ENCODE measurements at places on chromosomes 3 and 15.

DNA sequence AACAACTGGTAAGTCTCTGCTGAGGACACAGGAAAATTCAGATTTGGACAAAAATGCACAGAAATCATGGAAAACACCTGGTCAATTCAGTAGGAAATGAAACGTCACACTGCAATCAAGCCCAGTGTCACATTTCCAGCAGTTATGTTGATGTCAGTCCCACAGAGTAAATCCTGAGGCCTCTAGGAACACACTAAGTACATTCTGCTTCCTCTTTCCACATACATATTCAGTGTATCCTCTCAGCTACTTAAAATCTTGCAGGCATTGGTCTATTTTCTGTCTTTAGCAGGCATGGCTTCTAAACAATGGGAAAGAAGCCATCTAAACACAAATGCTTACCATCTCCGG lies 207.8 kb downstream of the PLCL2 start:
- DNase-seq: no peak

GRCh38 chr3:149382101-149382467 lies 4.6 kb upstream of the TM4SF1 start:
- no peak for DNase-seq

GRCh38 chr3:27360113-27361078 lies 8.8 kb downstream of the NEK10 start:
- DNase-seq: no peak

DNA sequence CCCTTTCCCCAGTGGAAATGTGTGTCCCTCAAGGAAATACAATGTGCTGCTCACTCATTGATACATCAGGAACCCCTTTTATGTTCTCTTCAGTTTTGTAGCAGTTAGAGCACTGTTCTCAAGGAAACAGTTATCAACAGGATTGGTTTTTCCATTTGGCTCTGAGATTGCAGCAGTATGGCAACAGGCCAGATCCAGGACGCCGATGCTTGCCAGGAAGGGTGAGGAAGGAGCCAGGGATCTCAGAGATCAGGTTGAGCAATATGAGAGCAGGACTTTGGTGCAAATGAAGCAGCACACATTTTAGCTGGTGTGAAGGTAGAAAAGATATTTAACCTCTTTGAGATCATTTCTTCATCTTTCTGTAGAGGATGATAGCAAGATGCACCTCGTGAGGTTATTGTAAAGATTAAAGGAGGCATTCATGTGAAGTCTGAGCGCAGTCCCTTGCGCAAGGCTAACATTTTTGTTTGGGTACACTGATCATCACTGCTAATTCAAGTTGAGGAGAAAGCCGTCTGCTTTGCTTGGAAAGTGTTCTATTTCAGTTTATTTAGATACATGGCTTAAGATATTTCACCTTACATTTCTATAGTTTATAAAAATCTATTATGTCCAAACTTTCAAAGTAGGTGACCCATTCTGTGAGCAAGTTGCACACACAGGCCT lies 68.5 kb downstream of the KCNH8 start:
- DNase-seq: no peak

DNA sequence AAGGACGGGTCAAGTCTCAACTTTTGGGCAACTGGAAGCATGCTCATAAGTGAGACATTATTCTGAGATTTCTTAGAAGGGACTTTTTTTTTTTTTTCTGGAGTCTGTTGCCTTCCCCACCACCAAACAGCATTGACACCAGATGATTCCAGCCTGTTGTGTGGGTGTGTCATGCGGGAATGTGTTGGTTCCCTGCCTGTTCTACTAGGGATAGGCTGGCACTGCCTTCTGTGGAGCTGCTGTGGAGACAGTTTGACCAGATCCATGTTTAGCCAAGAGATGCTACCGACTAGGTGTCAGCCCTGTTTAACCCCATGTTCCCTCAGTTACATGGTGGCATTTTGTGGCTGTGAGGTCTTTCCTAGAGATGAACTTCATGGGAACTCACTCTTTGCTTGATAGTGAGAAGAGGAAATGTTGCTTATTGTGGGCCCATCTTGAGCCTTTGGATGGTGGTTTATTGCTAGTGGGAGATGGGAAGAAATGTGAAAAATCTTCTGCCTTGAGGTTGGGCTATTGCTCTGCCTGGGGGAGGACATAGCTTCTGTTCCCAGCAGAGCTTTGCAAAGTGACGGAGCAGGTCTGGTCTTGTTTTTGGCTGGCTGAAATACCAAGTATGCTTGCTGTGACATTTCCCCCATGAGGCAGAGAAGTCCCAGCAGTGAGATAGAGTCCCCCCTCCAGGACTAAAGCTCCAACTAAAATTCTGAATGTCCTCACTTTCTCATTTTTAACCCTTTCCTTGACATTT lies 31.3 kb downstream of the TRAK1 start:
- DNase-seq: no peak

- DNase-seq: no peak
Measured at GRCh38 chr3:24415824-24416223, 78.8 kb downstream of the THRB start.

- DNase-seq: no peak
Measured at GRCh38 chr15:30877070-30877469, 26.6 kb upstream of the FAN1 start.

DNA sequence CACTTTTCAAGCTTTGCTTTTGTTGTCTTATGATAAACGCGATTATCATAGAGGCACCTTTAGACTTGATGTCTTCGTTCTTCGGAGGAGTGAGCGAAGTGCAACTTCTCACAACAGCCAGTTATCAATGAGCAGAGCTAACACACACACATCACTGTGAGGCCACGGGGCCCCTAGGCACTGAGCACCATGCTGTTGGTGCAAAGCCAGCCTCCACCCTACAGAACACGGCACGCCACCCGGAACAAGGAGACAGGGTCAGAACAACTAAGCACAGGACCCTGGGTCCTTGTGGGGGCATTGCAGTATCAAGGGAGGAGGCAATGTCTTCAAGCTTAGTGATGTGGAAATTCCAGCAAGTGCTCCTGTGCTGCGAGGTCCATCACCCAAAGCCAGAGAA lies 244.5 kb downstream of the OCA2 start:
- DNase-seq: no peak

DNA sequence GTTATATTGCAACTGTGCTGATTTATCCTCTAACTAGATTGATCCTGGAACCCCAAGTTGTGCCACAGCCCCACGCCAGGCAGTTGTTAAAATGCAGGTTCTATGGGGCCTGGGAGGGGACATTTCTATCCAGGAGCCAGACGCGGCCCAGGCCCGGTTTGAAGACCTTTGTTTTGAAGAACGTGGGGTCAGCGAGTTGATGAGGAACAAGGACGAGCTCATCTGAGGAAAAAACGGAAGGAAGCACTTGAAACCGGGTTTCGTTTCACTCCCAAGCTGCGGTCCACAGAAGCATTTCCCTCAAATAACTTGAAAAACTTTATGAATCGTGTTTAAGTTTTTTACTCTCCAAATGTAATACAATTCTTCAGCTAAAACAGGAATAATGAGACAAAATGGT lies 76.4 kb downstream of the CHSY1 start:
- no peak for DNase-seq

DNA sequence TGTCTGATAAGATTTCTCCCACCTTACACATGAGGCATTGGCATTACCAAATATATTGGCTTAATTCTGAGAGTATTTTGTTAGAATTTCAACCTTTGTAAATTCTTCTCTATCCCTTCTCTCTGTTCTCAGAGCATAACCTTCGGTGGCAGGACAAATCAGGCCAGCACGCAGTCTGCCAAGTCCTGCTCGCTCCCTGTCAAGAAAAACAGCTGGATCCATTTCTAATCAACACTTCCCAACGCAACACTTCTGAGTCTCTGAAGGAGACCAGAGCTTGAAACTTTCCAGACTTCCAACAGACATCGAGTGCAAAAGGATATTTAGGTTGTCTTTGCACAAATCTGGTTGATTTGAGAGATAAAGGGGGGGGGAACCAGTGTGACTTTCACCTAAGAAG lies 125.7 kb downstream of the SV2B start:
- no peak for DNase-seq

Measured in stimulated activated CD4-positive, alpha-beta T cell treated with anti-CD3 and anti-CD28 coated beads, Interleukin-4, amount 100 ng/mL, for 4 hours (primary cell).